Naive thymus-derived CD4-positive, alpha-beta T cell (primary cell): ENCODE measurements at places on chromosomes 2 and 18. TPM values are rescaled to one million over a fixed set of nuclear protein-coding genes. Genes with fewer than 3 reads are reported as not detected.

GRCh38 chr18:79582978-79583377 lies 96.6 kb upstream of the CTDP1 start:
- no peak for DNase-seq

- no peak for DNase-seq
Observed at GRCh38 chr2:216341121-216341520, 31.2 kb downstream of the MARCHF4 start.

- DNase-seq, result no peak
Observed at GRCh38 chr2:207144173-207144785, 21.5 kb downstream of the KLF7 start.

Gene TEKT4
- 0.15 and 0.19 TPM in 2 replicates for total RNA-seq

DNA sequence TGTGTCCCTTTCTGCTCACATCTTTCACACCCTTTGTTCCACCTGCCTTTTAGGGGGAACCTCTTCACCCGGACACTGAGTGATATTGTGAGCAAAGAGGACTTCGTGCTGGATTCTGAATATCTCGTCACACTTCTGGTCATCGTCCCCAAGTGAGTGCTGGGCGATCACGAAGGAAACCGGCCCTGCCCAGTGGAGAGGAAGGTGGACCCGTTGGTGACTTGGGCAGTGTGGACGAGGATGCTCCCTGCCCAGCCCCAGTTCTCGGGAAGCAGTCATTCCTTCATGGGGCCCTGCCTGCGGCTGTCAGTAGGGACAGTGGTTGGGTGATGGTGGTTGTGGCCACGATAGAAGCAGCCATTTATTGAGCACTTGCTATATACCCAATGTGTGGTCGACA lies 40.8 kb downstream of the PDIA6 start:
- DNase-seq, result no peak
